ENCODE measurements at places on chromosomes 11 and 22. TPM values are rescaled to one million over a fixed set of nuclear protein-coding genes. Genes with fewer than 3 reads are reported as not detected.

The UNC93B1 gene
- polyA plus RNA-seq, result 4.0 TPM

The RAB39A gene
- 0.04 TPM for polyA plus RNA-seq

The GPR83 gene
- polyA plus RNA-seq, result 0.05 TPM

The C22orf42 gene
- not detected for polyA plus RNA-seq

The MAPK8IP2 gene
- 0.13 TPM for polyA plus RNA-seq

The MEN1 gene
- polyA plus RNA-seq, result 8.7 TPM

The PRR33 gene
- polyA plus RNA-seq, result 0.61 TPM

GRCh38 chr11:75505916-75506692 lies 19.6 kb downstream of the GDPD5 start:
- DNase-seq, result no peak

DNA sequence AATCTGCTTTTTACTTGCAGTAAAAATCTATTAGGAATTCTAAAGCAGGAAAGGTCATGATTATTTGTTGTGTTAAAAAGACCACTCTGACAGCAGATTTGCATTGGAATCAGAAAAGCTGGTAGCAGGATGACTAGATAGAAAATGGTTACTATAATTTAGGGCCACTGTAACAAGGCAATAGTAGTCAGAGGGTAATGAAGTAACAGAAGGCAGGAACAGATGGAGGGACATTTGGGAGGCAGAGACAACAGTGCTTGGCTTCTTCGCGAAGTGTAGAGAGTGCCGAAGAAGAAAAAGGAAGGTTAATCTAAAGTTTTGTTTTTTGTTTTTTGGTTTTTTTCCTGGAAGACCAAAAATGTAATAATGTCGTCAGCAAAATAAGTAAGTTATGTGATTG lies 129.8 kb upstream of the SLC5A12 start:
- DNase-seq, result no peak

- no peak for DNase-seq
Measured at GRCh38 chr11:80718611-80719291, 1277.9 kb upstream of the TENM4 start.

GRCh38 chr11:63747011-63747410 lies 21.6 kb downstream of the ZFTA start:
- no peak for DNase-seq

DNA sequence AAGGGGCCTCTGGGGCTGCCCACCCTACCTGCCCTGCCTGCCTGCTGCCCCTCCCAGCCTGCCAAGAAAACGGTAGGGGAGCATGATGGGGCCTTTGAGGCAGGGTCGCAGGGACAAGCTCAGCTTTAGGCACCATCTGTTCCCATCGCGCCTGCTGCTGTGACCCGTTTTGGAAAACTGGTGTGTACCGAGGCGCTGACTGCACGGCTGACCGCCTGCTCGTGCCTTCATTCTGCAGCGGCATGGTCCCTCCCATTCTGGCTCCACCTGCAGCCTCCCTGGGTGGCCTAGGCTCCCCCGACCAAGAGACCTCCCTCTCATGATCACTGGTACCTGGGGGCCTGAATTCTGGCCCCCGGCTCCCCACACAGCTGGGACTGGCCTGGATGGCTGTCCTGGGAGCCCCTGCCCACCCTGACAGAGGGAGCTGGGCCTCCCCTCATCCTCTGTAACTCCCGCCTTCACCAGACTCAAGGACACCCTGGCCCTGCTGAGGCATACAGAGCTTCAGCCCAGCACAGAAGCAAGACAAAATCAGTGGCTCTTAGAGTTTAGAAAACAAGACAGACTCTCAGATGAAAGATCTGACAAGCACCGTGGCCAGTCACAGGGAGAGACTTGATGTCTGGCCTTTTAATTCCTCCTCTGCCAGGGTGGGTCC lies 6.5 kb upstream of the MYRF start:
- DNase-seq, result no peak

- DNase-seq, result no peak
Measured at GRCh38 chr11:108037636-108038035, 28.9 kb downstream of the CUL5 start.

DNA sequence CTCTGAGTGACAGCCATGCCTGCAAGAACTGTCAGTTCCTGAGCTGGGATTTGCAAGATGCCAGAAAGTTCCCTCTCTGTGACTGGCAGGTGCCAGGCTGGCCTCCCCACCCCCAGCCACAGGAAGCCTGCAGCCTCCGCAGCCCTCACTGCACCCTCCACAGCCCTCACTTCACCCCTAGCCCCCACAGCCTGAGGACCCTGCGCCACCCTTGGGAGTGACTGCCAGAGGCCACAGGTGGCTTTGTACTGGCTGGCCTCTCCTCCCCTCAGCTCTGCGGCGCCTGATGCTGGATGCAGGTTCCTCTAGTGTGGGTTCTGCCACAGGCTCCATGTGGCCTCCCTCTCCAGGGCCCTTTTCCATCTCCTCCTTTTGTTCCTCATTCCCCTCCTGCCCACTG lies 28.7 kb downstream of the MPPED1 start:
- DNase-seq, result no peak

GRCh38 chr22:29348041-29348440 lies 32.5 kb upstream of the RASL10A start:
- no peak for DNase-seq

DNA sequence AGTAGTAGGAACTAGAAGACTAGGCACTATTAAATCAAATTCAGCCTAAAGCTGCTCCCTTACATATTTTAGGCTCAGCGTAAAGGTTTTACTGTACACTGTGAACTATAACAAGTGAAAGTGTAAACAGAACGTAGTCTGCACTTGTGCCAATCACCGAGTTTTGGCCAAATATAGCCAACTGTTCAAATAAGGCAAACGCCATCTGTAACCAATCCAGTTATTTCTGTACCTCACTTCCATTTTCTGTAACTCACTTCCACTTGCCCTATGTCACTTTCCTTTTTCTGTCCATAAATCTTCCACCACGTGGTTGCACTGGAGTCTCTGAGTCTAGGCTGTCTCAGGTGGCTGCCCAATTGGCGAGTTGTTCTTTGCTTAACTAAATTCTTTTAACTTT lies 2132.2 kb downstream of the LRRC4C start:
- DNase-seq, result no peak

GRCh38 chr11:67389477-67389876 lies 2.3 kb upstream of the RAD9A start:
- DNase-seq, result no peak

DNA sequence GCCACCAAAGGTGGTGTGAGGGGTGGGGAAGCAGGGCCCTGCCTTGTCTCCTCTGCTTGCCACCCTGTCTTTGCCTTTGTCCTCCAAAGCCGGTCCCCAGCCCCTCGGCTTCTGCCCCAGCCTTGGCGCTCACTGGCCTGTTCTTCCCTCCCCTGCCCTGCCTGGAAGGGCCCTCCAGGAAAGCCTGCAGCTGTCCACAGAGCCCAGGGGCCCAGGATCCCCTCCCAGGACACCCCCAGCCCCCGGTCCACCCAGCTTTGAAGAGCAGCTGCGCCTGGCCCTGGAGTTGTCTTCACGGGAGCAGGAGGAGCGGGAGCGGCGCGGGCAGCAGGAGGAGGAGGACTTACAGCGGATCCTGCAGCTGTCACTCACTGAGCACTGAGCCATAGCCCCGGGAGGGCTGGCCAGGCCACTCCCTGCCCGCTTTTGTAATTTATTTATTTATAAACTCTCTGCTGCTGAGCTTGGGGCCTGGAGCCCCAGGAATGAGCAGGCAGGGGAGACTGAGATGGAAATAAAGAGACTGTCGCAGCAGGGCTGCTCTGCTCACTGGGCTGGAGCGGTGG lies 1.3 kb upstream of the SSH3 start:
- peak; percentile 69 for DNase-seq

DNA sequence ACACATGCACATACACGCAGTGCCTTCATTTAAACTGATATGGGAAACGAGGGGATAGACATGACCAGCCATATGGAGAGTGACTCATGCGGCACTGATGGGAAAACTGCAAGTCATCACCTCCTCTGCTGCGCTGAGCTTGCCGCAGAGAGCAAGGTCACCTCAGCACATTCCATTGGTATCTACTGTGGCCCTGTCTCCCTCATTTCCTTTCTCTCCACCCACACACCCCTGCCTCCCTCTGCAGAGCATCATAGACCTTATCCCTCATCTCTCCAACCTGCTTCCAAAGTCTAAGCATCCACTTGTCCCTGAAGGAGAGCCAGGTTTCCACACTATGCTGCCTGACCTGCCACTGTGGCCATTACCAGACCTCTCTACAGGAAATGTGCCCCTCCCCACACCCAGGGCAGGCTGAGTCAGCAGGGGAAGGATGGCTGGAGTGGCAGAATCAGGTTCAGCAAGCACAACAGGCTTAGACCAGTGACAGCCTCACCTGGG lies 116.9 kb upstream of the SNX19 start:
- no peak for DNase-seq

- no peak for DNase-seq
Measured at GRCh38 chr11:9662273-9662672, 1.6 kb upstream of the SWAP70 start.

- peak; percentile 82 for DNase-seq
Measured at GRCh38 chr11:69008737-69009440, 4.2 kb downstream of the MRGPRF start.

GRCh38 chr11:69640995-69641581 lies at the start of gene CCND1:
Gene CCND1, plus strand, starts transcription at chr11:69641156. Its CDS starts 158 bp downstream, at chr11:69641314.
- peak; percentile 63 for DNase-seq

GRCh38 chr22:22902247-22903001 lies 14.8 kb downstream of the IGLL5 start:
- no peak for DNase-seq

DNA sequence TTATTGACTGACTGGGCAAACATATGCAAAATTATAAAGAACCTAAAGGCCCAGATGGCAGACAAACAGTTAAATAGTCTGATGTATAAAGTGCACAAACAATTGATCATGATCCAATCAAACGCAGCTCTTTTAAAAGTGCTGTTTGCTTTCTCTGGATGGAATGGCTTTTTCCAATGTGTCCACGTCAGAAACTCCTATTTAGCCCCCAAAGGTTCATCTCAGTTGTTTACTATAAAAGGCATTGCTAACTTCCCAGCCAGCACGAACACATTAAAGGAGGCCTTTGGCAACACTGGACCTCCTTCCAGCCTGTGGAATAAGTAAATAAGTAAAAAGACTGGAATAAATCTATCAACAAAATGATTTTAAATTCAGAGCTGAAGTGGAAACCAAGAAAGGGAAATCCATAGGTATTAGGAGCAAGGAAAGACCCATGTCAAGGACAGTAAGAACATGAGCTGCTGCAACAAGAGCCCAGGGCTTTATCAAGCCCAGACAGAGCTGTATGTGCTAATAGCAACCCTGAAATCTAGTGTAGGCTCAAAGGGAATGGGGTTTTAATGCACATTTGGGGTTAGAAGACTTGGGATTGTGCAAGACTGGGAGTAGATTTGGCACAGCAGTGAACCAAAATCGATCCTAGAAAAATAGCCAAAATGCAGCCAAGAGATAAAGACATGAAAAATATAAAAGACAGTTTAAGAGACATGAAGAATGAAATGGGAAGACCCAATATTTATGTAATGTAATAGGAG lies 105.4 kb downstream of the EFCAB6 start:
- no peak for DNase-seq

DNA sequence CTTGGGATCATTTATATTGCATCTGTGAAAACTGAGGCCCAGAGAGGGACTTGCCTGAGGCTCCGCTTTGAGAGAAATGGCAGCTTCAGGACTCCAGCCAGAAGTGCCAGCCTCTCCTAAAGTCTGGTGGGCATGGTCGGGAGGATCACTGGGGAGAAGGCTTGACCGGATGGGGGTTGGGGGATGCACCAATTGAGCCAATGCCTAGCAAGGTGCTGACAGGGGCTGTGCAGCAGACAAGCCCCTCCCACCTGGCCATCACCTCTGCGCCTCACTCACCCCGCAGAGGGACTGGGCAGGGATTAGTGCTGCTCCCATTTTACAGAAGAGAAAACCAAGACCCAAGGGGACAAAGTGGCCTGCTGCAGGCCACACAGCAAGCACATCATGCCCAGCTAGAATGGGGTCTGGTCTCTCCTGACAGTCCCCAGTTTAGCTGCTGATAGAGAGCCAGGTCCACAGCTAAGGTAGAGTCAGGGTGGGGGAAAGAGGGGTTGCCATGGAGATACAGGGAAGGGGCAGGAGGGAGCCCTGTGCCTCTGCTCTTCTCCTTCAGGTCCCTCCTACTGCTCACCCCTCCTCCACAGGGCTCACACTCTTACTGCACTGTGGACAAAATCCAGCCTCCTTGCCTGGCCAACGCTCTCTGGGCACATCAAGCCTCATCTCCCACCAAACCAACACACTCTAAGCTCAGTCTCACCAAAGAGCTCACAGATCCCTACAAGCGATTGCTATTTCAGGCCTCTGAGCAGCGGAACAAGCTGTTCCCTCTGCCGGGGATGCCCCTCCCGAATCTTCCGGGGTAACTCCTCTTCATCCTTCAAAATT lies 29.5 kb downstream of the TEF start:
- peak; percentile 51 for DNase-seq

- DNase-seq, result no peak
Measured at GRCh38 chr22:22565981-22566380, 6.9 kb upstream of the PRAME start.

GRCh38 chr11:38305682-38306081 lies 1707.6 kb upstream of the RAG2 start:
- no peak for DNase-seq

DNA sequence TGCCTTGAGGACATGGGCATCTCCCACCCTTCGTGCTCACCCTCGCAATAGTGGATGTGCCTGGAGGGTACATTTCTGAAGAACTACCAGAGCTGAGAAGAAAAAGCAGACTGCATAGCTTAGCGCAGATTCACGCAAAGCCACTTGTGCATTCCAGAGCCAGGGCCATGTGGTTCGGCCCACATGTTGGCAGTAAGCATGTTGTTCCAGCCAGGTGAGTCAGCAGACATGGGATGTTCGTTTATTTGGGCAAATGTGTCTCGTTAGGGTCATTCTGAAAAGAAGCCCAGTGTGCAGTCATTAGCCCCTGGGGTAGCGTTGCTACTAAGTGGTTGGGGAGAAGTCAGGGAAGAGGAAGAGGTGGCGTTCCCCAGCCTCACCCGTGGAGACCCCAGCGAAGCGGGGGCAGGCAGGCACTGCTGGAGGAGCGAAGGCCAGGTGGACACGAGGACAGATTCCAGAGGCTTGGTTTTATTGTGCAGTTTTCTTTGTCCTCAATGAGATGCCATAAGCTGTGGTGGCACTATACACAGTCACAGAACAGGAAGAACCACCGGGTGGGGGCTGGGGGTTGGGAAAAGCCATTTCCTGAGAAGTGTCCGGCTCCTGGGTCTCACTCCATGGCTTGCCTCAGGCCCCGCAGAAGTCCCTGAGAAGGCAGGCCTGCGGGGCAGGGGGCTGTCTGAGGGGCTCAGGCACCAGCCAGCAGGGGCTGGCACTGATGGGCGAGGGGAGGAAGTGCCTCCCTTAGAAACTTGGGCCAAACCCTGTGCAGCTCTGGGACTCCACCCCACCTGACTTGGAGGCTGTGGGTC lies 5.0 kb downstream of the THY1 start:
- no peak for DNase-seq

All from psoas muscle (tissue), 8 donors.